Activated naive CD4-positive, alpha-beta T cell treated with anti-CD3 and anti-CD28 coated beads for 36 hours (primary cell): ENCODE measurements at places on chromosomes 12 and 14. TPM values are rescaled to one million over a fixed set of nuclear protein-coding genes. Genes with fewer than 3 reads are reported as not detected.

- no peak overlapping the region for H3K4me3 ChIP-seq
- no peak for DNase-seq
- no peaks in the 10 kb centered on the region for H3K4me1 ChIP-seq
Observed at GRCh38 chr12:13834241-13834640, 147.2 kb downstream of the GRIN2B start.

DNA sequence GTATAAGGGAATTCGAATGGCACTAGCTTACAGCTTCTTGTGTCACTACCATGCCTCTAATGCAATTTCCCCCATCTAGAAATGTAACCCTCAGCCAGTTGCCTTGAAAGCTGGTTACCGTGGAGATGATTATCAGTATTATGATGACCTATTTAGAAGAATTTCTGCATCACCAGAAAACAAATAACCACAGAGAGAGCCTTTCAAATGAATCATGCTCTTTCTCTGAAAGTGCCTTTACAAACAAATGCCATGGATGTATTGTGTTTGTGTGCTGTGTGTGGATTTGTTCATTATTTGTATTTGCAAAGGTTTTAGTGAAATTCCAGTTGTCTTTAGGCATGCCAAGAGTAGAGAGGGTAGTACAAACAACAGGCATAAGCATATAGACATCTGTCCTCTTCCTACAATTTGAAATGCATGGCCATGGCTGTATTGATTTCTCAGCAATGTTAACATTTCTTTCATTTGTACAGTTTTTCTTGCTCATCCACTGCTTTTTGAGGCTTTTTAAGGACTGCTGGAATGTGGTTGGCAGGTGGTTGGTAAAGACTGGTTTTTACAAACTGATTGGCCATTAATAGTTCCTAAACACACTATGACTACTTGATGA, 266.5 kb downstream of the PAWR start:
- no peak overlapping the region for H3K27ac ChIP-seq
- no peaks in the 10 kb centered on the region for H3K4me1 ChIP-seq
- H3K36me3 ChIP-seq: no peaks in the 10 kb centered on the region

- peaks cover 17% of the 10 kb centered on the region for H3K36me3 ChIP-seq
- no peak overlapping the region for H3K27ac ChIP-seq
- H3K4me1 ChIP-seq: no peaks in the 10 kb centered on the region
- no peak overlapping the region for H3K4me3 ChIP-seq
Observed at GRCh38 chr12:109192358-109192757, 76.0 kb downstream of the ACACB start.

MRPL42 gene
- total RNA-seq: 95.8 TPM

KRT6A gene
- not detected for total RNA-seq

DNA sequence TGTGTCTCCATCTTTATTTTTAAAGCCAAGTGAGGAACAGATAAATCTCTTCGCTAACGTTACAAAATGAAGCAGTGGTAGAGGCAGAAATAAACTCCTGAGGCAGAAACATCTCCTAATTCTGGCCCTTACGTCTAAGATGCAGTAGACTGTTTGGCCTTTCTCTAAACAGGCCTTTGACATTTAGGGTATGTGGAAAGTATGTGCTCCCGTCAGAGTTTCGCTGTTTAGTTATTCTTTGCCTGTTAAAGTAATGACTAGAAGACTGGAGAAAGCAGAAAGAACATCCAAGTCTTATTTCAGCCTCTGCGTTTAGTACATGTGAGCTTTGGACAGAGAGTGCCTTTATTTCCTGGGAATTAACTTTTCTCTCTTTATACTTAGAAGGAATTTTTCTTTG, 216.6 kb downstream of the RAD51B start:
- no peak overlapping the region for H3K27ac ChIP-seq
- peaks cover 2% of the 10 kb centered on the region for H3K4me1 ChIP-seq
- peaks cover 2% of the 10 kb centered on the region for H3K36me3 ChIP-seq
- H3K27me3 ChIP-seq: no peaks in the 10 kb centered on the region
- DNase-seq: no peak
- H3K4me3 ChIP-seq: no peak overlapping the region

TPPP2 gene
- not detected for total RNA-seq

DNA sequence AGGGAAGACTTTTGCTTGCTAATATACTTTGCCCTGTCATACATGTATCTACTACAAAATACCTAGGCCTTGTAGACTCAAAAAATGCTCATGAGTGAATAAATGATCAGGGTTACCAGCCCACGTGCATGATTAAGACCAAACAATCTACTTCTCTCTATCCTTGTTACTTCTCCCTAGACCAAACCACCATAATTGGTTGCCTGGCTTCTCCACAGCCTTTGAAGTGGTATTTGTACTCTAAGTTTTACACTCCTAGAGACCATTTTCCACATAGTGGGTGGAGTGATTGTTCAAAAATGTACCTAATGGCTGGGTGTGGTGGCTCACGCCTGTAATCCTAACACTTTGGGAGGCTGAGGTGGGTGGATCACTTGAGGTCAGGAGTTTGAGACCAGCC, 14.1 kb upstream of the RPS6KL1 start:
- no peak overlapping the region for H3K4me3 ChIP-seq
- H3K27me3 ChIP-seq: no peaks in the 10 kb centered on the region
- H3K4me1 ChIP-seq: peaks cover 27% of the 10 kb centered on the region
- H3K27ac ChIP-seq: no peak overlapping the region
- no peak for DNase-seq
- no peaks in the 10 kb centered on the region for H3K36me3 ChIP-seq

- no peaks in the 10 kb centered on the region for H3K27me3 ChIP-seq
- peak overlapping the region; percentile 6 for H3K4me3 ChIP-seq
- H3K36me3 ChIP-seq: peaks cover 8% of the 10 kb centered on the region
- peaks cover 50% of the 10 kb centered on the region for H3K4me1 ChIP-seq
Observed at GRCh38 chr12:9027161-9028059, 38.1 kb downstream of the KLRG1 start.

GRCh38 chr12:121515615-121516014, 65.2 kb downstream of the KDM2B start:
- peaks cover 4% of the 10 kb centered on the region for H3K4me1 ChIP-seq
- no peak for DNase-seq
- H3K27me3 ChIP-seq: no peaks in the 10 kb centered on the region
- H3K27ac ChIP-seq: no peak overlapping the region
- peaks cover 3% of the 10 kb centered on the region for H3K36me3 ChIP-seq
- H3K4me3 ChIP-seq: no peak overlapping the region

DNA sequence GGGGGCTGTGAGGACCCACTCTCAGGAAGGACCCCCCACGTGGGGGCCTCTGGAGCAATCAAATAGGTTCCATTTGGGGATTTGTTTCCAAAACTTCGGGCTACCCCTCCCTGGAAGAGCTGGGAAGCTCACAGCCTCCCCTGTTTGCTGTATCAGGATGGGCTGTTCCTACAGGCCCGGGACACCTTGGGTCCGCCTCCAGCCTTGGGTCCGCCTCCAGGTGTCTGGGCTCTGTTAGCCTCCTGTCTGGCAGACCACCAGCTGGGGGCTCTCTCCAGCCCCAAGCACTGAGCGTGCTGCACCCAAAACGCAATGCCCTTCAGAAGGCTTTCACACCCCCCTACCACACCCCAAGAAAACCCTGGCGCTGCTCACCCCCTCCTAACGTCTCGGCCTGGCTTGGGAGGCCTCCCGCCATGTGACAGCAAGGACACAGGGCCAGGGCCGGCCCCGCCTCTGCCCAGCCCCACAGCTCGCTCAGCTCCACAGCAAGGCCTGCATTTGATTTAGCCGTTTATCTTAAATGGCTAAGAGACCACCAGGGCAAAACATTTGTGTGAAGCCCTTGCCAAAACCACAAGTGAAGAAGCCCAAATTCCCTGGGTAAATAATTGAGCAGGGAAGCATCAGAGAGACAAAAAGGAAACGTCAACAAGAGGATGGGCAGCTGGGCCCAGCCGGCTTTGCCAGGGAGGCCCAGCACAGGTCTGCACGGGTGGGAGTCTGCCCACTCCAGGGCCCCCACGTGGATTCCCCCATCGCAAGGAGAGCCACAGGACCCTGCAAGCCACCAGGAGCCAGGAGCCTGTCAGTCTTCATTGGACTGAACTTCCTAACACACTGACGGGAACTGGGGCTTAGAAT, 39.9 kb downstream of the BCL11B start:
- peak overlapping the region; percentile 60 for H3K4me3 ChIP-seq
- H3K36me3 ChIP-seq: peaks cover 49% of the 10 kb centered on the region
- H3K4me1 ChIP-seq: peaks cover 94% of the 10 kb centered on the region

BDKRB2 gene
- 0.10 TPM for total RNA-seq
